ENCODE measurements at places on chromosomes 4 and X.

- DNase-seq, result no peak
Measured at GRCh38 chr4:11720292-11720691, 291.6 kb upstream of the HS3ST1 start.

GRCh38 chr4:53431052-53431451 is 53.6 kb downstream of the FIP1L1 start:
- DNase-seq, result no peak

DNA sequence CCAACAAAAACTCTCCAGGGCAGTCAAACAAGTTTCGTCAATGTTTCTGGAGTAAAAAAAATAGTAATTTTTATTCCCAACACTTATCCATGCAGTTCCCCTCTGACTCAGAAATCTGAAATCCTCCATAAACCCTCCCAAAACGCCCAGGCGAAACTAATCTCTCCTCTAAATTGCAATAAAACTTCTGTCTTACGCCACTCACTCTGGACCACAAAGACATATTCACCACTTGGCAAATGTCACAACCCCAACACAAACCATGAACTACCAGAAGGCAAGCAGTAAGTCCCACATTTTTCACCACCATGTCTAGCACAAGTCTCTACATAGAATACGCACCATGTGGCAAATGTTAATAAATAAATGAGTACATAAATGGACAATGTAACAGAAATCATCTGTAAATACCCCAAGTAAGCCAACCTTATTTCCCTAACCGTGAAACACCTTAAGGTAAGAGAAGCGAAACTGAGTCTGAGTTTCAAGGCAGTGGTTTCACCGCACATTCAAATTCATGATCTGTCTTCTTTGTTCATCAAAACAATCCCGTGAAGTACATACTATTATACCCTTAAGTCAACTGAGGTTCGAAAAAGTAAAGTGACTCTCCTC is 1.6 kb downstream of the PAPSS1 start:
- DNase-seq, result peak; percentile 26

GRCh38 chr4:48602222-48602621 is 112.2 kb downstream of the ZAR1 start:
- no peak for DNase-seq

DNA sequence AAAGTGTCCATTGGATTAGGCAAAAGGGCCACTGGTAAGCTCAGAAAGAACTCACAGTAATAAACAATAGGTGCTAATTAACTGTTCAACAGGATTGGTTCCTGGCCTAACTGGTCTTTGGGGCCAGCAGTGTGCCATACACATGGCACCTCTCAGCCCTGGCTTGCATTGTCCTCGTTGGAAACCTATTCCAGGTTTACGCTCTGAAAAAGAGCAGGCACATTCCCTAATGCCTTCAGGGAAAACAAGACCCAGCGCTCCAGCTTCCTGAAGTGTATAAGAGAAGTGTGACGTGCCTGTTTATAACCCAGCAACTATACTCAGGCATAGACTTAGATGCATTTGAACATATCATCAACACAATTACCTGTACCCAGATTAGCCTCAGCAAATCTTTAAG is 51.9 kb upstream of the RBM47 start:
- no peak for DNase-seq

DNA sequence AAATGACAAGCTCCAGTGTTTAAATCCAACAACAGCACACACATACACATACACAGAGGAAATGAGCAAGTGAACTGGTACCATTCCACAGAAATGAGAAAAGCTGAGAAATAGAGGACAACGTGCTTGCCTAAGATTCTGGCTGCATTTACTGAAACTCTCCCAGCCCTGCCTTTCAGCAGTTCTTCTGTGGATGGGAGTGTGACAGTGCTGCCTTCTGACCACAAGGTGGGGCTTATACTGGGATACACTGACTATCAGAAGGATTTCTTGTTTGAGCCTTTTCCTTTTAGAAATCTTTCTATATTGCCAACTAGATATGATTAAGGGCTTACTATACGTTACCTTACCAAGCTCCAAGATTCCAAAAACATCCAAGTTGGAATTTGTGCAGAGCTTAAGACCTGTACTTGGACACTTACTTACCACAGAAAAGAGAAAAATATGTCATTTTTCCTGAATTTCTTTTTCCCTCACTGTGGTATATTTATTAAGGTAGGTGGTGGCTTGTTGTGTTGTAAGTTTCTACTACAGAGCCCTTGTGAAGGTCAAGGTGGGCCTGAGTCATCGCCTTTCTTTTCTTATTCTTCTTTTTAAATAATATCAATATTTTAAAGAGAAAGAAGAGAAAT is 10.7 kb upstream of the CXCL8 start:
- peak; percentile 64 for DNase-seq

GRCh38 chr4:40648131-40648530 is 18.5 kb upstream of the RBM47 start:
- no peak for DNase-seq

DNA sequence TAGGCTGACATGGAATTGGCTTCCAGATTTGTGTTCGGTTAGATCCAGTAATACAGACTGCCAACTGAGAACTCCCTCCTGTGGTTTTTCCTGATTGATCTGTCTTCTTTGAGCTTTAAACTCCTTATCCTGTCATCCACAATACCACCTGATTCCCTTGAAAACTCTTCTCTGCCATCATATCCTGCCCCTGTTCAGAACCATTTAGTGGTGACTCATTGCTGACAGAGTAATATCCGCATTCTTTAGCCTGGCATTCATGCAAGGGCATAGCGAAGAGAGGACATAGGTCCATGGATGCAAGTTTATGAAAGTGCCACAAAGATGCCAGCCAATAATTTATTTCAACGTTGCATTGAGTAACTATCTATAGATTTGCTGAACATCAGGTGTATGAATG is 76.6 kb downstream of the ITIH6 start:
- no peak for DNase-seq
